Brain (organoid and tissue), 16 donors: ENCODE measurements at places on chromosomes 6 and 20. TPM values are rescaled to one million over a fixed set of nuclear protein-coding genes. Genes with fewer than 3 reads are reported as not detected.
A peak's percentile ranks its signal among the peaks of the same experiment; 100 is the strongest.

The SCRT2 gene
- polyA plus RNA-seq: 0.98 TPM

The SLC35F1 gene
- polyA plus RNA-seq: 16.3 TPM

The SUMO4 gene
- not detected for polyA plus RNA-seq

The TNFRSF6B gene
- polyA plus RNA-seq: 7.1 TPM

The MYLK4 gene
- 0.31 TPM for polyA plus RNA-seq

The PLAGL2 gene
- 4.6 TPM for polyA plus RNA-seq

The COL21A1 gene
- 1.0 TPM for polyA plus RNA-seq

- no peak for DNase-seq
Observed at GRCh38 chr20:7257692-7258466, 490.4 kb downstream of the BMP2 start.

- no peak for DNase-seq
Observed at GRCh38 chr20:8601542-8601912, 467.4 kb upstream of the PLCB4 start.

- DNase-seq: peak; percentile 95
Observed at GRCh38 chr6:155106456-155107115, 111.5 kb downstream of the TIAM2 start.

DNA sequence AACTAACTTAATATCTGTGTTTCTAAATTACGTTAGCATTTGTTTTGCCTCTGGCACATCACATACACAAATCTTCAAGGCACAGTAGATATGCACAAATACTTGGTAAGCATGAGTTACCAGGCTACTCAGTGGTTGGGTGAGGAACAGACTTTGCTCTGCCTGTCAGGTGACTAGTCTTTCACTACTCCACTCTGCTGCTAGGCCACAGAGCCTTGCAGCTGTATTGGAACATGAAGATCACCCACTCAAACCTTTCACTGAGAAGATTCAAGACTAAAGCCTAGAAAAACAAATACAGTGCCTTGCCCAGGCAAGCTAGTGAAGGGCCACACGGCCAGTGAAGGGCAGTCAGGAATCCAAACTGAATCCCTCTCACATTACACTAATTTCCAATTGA is 47.0 kb downstream of the DTNBP1 start:
- DNase-seq: no peak

DNA sequence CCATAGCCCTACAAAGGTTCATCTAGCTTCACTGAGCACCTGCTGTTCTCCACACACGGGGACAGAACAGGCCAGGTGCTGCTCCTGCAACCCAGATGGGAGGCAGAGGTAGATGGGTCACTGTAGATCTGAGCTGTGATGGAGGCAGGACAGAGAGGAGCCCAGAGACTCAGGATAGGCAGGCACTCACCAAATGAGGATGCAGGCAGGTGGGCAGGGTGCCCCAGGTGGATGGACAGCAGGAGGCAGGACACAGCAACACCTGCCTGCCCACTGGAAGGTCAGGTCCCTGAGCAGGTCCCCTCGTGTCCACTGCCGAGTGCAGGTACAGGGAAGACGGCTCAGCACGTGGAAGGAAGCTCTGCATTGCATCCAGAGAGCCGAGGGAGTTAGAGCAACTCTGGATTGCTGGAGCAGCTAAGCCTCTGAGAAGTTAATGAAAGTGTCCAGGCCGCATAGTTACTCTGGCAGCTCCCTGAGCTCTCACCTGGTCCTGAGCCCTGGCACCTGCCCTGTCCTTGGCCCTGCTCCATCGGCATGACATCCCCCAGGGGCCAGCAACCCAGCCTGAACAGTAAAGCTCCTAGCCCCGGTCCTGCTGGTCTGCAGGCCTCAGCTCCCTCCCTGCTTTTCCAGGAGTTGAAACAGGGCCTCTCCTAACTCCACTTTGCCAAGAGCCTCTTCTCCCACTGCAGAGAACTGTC is 4.9 kb upstream of the YTHDF1 start:
- DNase-seq: no peak
